ENCODE measurements at places on chromosomes 6 and 20.

GRCh38 chr6:19175023-19175422 is 662.1 kb upstream of the ID4 start:
- DNase-seq, result no peak

DNA sequence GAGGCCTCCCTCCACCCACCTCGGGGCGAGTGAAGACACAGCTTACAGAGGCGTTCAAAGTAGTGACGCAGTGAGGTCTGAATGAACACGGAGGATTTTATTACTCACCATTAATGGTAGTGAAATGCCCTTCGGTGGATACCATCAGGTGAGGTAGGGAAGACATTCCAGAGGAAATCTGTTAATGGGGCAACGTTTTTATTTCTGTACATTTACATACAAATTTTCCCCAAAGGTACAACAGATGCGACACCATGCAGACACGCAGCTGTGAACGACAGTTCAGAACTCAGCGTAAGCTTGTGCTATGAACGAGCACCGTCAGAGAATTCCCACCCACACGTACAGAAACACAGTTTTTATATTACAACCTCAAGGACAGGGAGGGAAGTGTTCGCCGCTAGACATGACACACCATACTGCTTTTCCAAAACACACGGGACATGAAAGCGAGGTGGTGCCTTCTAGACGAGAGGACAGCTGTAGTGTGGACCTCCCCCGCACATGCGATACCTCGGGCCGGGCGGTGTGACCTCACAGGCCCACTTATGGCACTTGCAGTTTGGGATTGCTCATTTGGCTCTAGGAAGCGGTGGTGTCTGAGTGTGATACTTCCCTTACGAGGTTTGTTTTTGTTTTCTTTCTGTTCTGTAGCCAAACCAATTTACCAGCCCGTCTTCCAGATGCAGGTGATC is 10.7 kb downstream of the PSMG4 start:
- no peak for DNase-seq

- no peak for DNase-seq
Measured at GRCh38 chr20:17505636-17506517, 25.3 kb downstream of the BFSP1 start.

GRCh38 chr6:44442833-44443444 is 55.4 kb downstream of the CDC5L start:
- no peak for DNase-seq

DNA sequence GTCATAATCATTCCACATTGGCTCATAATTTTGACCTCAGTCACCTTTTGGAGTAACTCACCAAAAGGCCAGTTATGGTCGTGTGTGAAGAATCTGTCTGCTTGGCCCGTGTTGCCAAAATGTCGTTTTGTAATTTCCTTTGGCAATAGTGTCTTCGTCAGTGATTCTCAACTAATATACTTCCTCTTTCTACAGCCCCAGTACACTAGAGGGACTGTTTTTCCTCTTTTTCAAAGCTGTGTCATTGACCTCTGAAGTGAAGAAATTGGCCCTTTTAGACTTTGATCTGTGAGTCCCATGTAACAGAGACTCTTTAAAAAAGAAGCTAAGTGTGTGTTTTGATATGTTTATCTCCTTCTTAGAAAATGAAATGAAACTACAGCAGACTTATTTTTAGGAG is 5.2 kb downstream of the FOXO3 start:
- no peak for DNase-seq

- DNase-seq, result no peak
Measured at GRCh38 chr6:25953733-25954132, 8.9 kb upstream of the TRIM38 start.

DNA sequence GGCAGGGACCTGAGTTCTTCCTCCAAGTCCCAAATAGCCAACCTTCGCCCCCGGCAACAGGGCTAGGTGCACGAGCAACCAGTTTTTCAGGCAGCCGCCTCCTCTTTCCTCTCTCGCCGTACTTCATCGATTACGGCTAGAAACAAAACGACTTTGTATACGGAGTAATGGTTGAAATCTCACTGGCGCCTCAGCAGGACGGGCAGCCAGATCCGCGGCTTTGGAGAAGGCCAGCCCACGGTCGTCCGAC is 333 bp upstream of the SMIM13 start:
- DNase-seq, result no peak

DNA sequence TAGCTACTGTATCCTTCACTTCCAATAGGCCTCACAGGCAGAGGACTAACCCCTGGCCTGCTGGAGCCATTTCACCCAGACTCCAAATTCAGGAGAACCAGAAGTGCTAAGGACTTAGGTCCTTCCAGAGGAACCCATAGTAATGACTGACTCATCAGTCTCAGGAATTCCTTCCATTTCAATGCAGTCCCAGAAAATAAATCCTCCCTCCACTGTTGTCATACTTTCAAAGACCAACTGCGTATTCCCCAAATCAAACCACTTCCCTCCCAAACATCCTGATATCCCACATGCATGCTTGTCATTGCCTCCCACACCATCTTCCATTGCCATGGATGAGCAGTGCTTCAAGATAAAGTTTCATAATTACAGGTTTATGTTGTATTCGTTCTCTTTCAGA is 31.8 kb upstream of the NT5E start:
- no peak for DNase-seq

GRCh38 chr20:45772693-45773092 is 19.0 kb downstream of the WFDC3 start:
- no peak for DNase-seq

GRCh38 chr6:79672631-79673111 is 41.5 kb downstream of the SH3BGRL2 start:
- no peak for DNase-seq

DNA sequence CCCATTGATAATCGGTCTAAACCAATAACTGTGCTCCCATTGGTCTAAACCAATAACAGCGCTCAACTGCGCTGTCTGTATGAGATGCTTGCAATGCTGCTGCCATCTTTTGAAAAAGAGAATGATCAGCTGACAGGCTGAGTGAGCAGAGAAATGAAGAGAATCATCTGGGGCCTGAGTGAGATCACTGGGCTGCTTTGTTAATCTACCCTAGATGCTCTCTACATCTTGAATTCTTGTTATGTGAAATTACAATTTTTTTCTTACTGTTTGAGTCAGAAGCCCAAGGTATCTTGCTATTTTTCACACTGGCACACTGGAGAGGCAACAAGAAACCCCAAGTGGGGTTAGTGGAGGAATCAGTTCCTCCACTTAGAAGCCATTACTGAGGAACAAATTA is 91.5 kb upstream of the GCM1 start:
- no peak for DNase-seq

DNA sequence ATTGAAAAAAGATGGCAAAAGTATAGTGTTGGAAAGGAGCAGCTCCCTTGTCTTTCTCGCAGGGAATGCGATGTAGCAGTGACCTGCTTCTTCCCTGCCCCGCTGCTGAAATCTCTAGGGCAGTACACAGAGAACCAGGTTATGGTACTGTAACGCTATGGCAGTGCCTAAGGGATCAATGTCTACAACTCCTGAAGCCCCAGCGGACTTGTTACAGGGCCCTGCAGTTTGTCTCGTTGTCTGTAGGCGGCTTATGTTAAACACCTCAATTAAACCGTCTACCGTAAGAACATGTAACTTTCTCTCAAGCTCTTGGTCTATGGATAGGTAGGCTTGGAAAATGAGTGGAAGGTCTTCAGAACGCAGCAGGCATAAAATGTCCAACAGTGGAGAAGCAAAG is 44.8 kb upstream of the SLC17A4 start:
- no peak for DNase-seq

Data from HEK293T (cell line).